ENCODE measurements at places on chromosomes 6 and 20.

DNA sequence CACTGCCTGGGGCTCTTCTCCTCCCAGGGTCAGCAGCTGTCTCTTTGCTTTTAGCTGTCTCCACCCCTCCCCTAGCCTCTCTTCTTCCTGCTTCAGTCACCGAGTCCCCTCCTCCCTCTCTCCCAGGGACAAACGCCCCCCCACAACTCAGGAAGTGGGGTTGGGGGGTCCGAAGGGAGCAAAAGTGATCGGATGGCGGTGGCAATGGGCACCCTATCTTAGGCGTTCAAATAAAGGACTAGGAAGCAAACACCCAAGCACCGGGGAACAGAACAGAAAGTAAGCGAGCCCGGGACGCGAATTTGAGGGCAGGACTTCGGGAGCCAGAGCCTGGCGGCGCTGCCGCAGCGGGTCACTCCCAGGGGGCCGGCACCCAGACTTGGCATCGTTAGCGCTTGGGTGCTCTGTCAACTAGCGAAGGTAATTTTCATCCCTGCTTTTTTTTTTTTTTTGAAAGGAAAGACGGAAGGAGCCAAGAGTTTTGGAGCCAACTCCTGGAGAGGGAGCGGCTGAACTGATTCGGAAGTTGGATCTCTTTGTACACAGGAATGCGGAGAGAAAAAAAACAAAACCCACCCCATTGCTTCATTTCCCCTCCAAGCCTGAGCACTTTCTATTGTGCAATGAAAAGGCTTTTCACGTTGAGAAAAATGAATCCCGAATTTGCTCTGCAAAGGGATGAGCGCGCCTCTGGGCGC lies 815 bp upstream of the ITPR3 start:
- peak; percentile 52 for DNase-seq

- no peak for DNase-seq
These were observed 44.7 kb downstream of the SOBP start for GRCh38 chr6:107534571-107535141.

DNA sequence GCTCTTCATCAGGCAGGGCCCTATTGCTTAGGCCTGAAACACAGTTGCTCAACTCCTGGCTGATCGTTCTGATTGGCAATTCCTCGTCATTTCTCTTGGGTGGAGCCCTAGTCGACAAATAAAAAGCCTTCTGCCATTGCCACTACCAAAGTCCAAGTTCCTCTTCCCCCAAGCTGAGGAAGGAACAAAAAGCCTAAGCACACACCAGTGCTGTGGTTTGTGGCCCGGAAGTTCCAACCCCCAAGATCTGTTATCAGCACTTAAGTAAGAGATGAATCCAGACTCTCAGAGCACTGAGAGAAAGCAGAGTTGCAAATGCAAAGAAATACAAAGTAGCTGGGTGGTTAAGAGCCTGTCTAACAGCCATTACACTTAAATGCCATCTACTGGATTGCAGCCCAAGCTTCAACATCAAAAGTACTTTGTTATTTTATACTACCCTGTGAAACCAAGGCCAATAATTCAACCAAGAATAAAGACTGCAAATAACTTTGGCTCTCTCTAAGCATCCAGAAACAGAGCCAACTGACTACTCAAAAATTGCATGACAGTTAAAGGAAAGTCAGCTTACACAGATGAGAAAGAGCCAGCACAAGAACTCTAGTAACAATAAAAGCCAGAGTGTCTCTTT lies 1024.0 kb downstream of the GRIK2 start:
- no peak for DNase-seq

GRCh38 chr6:73923905-73924485 lies 228.0 kb downstream of the CD109 start:
- DNase-seq, result no peak

GRCh38 chr6:107917451-107918375 lies 40.3 kb downstream of the SEC63 start:
- DNase-seq, result no peak

DNA sequence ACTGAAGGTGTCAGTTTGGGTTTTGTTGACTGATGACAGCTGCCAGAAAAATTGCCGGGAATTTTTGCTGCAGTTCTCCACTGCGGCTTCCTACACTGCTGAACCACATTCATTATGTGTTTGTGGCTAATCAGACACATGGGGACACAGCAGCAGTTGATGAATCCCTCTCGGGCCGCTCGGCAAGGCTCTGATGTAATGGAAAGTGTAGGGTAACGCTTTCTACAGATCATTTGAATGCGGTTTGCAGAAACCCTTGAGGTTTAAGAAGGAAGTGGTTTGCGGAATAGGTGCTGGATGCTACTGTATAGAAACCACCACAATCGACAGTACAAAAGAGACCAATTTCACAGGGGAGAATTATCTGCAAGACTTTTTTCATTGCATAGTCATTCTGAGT lies 138.7 kb upstream of the SASH1 start:
- peak; percentile 39 for DNase-seq

DNA sequence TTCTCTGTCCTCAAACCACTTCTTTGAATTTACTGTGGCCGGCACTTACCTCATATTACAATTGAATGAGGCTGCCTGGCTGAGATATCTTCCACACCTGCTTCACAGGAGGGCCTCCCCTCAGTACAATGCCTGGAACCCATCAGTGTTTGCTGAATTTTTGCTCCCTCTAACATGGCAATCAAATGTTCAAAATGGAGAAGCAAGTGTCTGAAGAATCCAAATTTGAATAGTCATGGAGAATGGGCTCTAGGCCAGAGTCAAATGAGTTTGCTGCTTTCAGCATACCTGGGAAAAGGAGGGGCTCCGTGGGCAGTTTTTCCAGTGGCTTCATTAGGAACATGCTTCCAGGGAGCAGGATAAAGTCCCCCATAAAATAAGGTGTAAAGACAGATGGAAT lies 564.8 kb downstream of the UTRN start:
- DNase-seq, result no peak

DNA sequence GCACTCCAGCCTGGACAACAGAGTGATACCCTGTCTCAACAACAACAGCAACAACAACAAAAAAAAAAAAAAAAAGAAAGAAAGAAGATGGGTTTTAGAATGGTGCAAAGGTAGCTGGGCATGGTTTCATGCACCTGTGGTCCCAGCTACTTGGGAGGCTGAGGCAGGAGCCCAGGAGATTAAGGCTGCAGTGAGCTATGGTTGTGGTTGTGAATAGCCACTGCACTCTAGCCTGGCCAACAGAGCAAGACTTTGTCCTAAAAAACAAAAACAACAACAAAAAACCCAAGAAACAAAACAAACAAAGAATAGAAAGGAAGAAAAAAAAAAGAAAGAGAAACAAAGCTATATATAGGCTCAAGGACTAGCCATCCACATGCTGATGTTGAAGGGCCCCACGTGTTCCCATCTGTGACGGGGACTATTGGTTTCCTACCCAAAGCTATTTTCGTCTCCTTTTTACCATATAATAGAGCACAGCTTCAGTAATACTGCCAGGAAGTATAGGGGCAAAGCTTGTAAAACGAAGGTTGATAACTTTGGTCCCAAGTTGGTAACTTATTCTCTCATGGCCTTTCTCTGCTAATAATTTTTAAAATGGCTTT lies 7.9 kb upstream of the EEF1E1 start:
- DNase-seq, result no peak

DNA sequence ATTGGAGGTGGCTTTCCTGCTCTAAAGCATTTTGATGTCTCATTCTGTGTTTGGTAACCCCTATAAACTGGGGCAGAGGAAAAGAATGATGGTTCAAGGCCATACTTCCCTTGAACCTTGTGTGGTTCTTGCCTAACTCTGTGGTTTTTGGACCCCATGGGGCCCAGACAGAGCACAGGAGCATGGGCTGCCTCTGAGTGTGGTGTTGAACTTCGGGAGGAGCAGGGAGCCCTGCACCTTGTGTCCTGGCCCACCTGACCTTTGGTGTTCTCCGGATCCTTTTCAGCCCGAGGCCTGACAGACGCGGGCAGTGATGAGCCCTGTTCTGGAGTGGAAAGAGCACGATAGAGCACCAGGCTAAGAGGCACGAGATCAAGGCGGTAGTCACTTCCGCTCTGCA lies 18.8 kb downstream of the TMEM74B start:
- DNase-seq, result no peak

DNA sequence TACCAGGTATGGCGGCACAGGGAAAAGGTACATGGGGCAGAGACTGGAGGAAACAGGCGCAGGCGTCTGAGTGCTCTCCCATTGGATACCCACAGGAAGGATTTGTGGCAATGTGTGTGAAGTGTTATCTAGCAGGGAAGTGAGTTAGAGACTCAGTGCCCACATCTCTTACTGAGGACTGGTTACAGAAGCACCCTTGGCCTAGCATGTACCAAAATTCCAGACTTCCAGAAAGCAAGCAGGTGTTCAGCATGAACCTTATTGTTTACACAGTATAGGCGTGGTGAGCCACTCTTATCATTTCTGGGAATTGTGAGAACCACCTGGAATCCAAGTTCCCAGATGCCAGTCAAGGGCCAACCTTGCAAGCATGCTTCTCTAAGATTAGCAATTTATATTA lies 14.2 kb downstream of the MANBAL start:
- DNase-seq, result no peak

DNA sequence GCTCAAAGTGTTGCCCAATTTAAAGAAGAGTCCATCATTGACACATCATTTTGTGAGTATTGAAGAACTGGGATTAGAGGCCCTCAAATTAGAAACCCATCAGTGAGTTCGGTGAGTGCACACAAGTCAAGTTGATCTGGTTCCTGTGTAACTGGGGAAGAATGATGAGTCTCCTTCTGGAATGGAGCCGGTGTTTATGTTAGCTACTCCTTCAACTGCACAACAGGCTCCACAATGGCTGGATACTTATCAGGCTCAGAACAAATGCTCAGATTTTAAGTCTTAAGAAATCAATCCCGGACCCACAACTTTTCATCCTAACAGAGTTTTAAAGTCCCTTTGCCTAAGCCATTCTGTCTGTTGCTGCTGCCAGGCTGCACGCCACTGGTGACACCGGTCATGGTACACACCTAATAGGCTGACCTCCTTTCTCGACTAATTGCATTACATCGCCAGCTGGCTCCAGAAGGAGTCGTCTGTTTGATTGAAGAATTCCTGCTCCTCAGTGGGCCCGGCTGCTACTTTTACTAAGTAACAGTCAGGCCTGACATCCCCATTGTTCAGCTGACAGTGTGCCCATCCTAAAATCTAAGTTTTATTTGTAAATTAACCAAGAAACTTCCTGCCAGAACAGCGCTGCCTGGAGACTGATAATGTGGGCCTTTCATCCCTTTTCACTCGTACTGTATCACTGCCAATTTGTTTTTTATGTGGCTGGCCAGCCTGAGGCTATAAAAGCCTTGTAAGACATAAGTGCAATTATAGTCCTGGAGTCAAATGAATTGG lies 130.4 kb downstream of the INSM1 start:
- DNase-seq, result no peak

GRCh38 chr6:18985996-18986395 lies 598.8 kb downstream of the RNF144B start:
- no peak for DNase-seq

GRCh38 chr6:90148867-90149266 lies 147.8 kb downstream of the BACH2 start:
- DNase-seq, result no peak

- DNase-seq, result no peak
These were observed 169.2 kb downstream of the ZFAND3 start for GRCh38 chr6:37988696-37989095.

GRCh38 chr6:11366183-11366933 lies 133.9 kb upstream of the NEDD9 start:
- DNase-seq, result peak; percentile 31

GRCh38 chr6:130138116-130138908 lies 84.4 kb downstream of the SAMD3 start:
- DNase-seq, result peak; percentile 9

- no peak for DNase-seq
These were observed 9.5 kb downstream of the SIRPG start for GRCh38 chr20:1648101-1648500.

GRCh38 chr20:1860446-1860845 lies 34.8 kb upstream of the SIRPA start:
- no peak for DNase-seq

- no peak for DNase-seq
These were observed 532.8 kb downstream of the GRIK2 start for GRCh38 chr6:101926149-101926925.

GRCh38 chr20:38165089-38165965 lies at the start of gene TGM2:
TGM2 (minus strand) TSS chr20:38165270; CDS start chr20:38165198, 72 bp downstream.
- peak; percentile 33 for DNase-seq

- peak; percentile 47 for DNase-seq
These were observed 5.6 kb downstream of the SRSF3 start for GRCh38 chr6:36599791-36600209.

DNA sequence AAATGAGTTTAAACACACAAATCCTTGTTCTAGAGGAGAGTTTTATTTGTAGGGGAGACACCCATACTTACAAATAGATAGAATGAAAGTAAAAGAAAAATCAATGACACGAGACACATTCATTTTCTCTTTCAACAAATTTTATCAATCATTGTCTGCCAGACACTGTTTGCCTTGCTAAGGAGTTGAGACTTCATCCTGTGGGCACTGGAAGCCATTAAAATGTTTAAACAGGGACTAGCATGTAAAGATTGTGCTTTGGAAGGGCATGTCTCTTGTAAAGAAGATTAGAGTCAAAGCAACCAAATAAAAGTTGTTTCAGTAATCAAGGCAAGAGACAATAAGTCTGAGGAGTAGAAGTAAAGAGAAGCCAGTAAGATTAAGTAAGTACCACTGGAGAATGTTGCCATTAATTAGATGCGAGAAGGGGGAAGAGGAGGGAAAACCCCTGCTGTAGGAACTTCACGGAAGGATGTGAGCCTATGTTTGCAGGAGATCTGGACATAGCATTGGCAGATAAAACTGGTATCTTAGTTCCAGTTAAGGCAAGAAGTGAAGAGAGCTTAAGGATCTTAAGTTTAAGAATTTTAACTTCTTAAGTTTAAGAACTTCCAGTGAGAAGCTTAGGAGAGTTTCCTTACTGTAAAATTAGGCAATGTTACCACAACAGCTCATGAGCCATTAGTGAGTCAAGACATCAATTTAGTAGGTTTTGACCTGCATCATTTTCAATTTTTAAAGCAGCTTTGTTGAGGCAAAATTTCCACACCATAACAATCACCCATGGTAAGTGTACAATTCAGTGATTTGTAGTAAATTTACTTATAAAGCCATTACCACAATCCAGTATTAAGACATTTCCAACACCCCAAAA lies 117.0 kb upstream of the UST start:
- DNase-seq, result no peak
